Mesenchymal stem cell (in vitro differentiated cells and primary cell): ENCODE measurements at places on chromosomes 5 and 9.
A peak's percentile ranks its signal among the peaks of the same experiment; 100 is the strongest.

GRCh38 chr9:112380102-112380824 lies at the start of gene HSDL2:
Gene HSDL2, plus strand, starts transcription at chr9:112380108. Its CDS starts 56 bp downstream, at chr9:112380164.
- H3K36me3 ChIP-seq = peaks cover 4% of the 10 kb centered on the region
- H3K27ac ChIP-seq = peak within 1 kb of the TSS; percentile 98
- no peaks in the 10 kb centered on the region for H3K27me3 ChIP-seq
- H3K4me1 ChIP-seq = peaks cover 7% of the 10 kb centered on the region

GRCh38 chr5:50843091-50843490 lies 176.7 kb downstream of the PARP8 start:
- no peaks in the 10 kb centered on the region for H3K36me3 ChIP-seq
- no peaks in the 10 kb centered on the region for H3K4me1 ChIP-seq
- no peak overlapping the region for H3K27ac ChIP-seq
- H3K27me3 ChIP-seq = no peaks in the 10 kb centered on the region
- no peak overlapping the region for H3K4me3 ChIP-seq
- DNase-seq = no peak

DNA sequence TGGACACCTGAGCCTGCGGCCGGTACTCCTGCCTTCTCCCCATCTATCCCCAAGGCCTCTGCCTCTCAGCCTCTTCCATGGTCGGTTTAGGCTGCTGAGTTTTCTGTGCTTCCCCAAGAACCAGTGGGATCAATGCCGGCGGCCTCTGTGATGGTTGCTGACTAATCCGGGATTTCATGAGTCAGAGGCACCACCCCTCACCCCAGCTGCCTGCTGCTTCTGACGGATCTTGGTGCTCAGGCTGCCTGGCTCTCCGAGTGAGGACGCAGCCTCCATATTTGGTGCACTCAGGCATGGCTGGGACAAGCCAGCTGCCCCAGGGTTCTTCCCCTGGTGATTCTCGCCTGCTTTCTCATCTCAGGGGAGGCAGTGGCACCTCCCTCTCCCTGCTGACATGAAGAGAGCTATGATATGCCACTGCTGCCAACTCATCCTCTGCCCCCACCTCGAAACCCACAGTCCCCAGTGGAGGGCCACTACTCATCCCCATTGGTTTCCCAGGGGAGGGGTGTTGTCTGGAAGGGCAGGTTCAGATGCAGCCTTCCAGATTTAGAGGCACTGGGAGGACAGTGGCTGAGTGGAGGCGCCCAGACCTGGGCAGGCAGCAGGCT lies 3.3 kb upstream of the MAN1B1 start:
- peak overlapping the region; percentile 85 for H3K27ac ChIP-seq
- H3K36me3 ChIP-seq = peaks cover 45% of the 10 kb centered on the region
- peak; percentile 97 for DNase-seq
- no peaks in the 10 kb centered on the region for H3K27me3 ChIP-seq

DNA sequence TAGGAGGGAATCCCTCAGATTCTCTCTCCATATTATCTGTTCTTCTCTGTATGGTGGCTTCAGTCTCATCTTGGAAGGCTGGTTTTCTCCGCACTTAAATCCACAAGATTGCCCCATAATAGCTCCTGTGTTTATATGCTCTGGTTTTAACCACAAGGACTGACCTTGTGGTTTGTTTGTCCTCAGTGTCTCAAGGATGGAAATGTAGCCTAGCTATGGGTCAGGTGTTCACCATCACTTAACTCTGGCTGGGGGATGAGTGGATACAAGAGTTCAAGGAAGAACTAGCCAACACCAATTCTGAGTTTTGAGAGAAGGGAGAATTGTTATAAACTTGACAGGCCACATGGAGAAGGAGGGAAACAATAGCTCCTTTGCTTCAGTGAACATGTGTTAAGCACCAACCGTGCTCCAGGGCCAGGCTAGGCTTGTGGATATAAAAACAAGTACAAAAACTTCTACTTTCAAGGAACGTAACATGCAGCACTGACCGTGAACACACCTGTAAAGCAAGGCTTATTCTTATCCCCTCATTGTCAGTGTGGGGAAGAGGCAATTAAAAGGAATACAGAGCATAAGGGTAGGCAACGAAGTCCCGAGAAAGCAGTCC lies 75.6 kb upstream of the VLDLR start:
- DNase-seq = peak; percentile 25
- no peaks in the 10 kb centered on the region for H3K27me3 ChIP-seq
- H3K4me3 ChIP-seq = no peak overlapping the region

DNA sequence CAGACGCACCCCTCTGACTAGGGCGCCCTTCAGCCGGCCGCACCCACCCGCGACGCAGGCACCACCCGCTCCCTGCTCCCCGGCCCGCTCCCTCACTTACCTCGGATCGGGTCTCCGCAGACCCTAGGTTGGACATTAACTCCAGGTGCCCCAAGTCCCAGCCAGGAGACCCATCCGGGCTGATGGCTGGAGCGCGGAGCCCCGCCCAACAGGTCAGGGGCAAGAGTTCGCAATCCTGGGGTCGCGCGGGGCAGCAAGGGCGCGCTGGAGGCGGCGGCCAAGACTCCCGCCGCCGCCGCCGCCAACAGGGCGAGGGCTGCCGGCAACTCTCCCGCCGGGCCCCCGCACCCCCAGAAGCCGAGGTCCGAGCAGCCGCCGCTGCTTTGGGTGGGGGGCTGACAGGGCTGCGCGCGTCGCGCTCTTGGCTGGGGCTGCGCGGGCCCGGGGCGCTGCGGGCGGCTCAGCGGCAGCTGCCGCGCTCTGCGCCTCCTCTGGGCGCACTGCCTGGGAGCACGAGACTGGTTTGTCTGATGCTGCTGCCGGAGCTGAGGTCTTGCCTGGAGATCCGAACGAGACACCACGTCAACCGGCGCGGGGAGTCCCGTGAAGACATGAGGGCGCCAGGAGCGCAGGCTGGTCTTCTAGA lies at the start of gene GDNF:
GDNF (minus strand) TSS at position 635 of the 646 bp plus-strand sequence. CDS start 5,245 bp downstream, outside the sequence.
- no peak within 1 kb of the TSS for H3K27ac ChIP-seq
- peak within 1 kb of the TSS; percentile 61 for H3K4me3 ChIP-seq
- DNase-seq = peak; percentile 77
- peaks cover 46% of the 10 kb centered on the region for H3K4me1 ChIP-seq

GRCh38 chr9:135502168-135502872 lies 1.8 kb downstream of the MRPS2 start:
- H3K27me3 ChIP-seq = no peaks in the 10 kb centered on the region
- no peak for DNase-seq
- H3K4me3 ChIP-seq = peak overlapping the region; percentile 82
- no peak overlapping the region for H3K27ac ChIP-seq
